ENCODE measurements at places on chromosomes 2 and 18. TPM values are rescaled to one million over a fixed set of nuclear protein-coding genes. Genes with fewer than 3 reads are reported as not detected.

GRCh38 chr2:130169896-130170295 is 11.5 kb downstream of the SMPD4 start:
- no peak for DNase-seq
- no peak overlapping the region for H3K4me3 ChIP-seq
- no peaks in the 10 kb centered on the region for H3K27me3 ChIP-seq
- H3K27ac ChIP-seq = no peak overlapping the region
- H3K36me3 ChIP-seq = no peaks in the 10 kb centered on the region

The MYO5B gene
- 41.9 TPM for total RNA-seq

DNA sequence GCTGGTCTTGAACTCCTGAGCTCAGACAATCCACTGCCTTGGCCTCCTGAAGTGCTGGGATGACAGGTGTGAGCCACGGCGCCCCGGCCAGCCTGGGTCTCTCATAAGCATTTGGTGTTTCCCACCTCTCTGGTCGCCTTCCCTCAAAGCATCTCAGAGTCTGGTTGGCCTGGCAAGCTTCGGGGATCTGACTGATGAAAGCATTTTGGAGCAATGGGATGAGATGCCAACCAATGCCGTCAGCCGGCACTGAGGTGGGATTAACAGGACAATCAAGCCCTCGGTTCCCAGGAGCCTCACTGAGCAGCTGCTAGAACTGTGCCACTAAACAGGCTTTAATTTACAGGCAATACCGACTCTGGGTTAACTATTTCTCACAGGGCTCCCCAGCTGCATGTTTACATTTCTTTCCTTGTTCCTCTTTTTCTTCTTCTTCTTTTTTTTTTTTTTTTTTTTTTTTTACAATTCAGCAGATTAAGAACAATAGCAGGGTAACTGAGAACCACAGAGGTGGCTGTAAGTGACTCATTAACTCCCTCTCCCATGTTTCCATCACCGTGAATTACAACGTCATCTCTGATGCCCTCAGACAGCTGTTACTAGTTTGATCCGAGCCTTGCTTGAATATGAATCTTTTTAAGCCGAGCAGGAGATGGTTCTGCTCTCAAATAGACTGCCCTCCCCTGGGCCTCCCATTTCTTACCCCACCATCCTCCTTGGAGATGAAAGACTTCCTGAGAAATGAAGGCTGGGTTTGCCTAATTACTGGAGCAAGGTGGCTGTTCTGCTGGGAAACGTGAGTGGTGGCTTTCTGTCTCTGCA is 37.9 kb downstream of the ODC1 start:
- H3K4me1 ChIP-seq = peaks cover 24% of the 10 kb centered on the region
- no peaks in the 10 kb centered on the region for H3K36me3 ChIP-seq
- DNase-seq = no peak
- H3K27me3 ChIP-seq = no peaks in the 10 kb centered on the region
- H3K4me3 ChIP-seq = no peak overlapping the region
- H3K27ac ChIP-seq = peak overlapping the region; percentile 84

DNA sequence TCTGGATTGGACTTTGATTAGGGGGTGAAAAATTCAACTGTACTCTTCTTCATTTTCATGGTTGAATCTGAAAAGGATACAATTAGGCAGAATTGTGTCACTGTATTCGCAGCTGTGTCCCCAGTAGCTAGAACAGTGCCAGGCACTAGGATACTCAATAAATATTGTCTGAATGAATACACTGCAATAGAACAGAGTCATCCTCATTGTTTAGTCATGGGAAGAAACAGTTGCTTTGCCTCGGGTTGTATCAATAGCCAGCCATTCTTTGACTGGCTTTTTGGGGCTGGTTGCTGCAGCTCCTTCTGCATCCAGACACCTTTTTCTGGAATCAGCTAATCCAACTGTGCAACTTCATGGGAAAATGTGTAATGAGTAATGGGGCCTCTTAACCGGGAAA is 18.1 kb upstream of the DYNC1I2 start:
- H3K4me1 ChIP-seq = no peaks in the 10 kb centered on the region
- no peaks in the 10 kb centered on the region for H3K36me3 ChIP-seq
- no peak overlapping the region for H3K27ac ChIP-seq

The FZD7 gene
- 28.3 TPM for total RNA-seq

- peaks cover 7% of the 10 kb centered on the region for H3K4me1 ChIP-seq
- H3K4me3 ChIP-seq = no peak overlapping the region
- H3K36me3 ChIP-seq = no peaks in the 10 kb centered on the region
- H3K27ac ChIP-seq = no peak overlapping the region
Observed at GRCh38 chr2:9394816-9395215, 28.5 kb downstream of the ITGB1BP1 start.

DNA sequence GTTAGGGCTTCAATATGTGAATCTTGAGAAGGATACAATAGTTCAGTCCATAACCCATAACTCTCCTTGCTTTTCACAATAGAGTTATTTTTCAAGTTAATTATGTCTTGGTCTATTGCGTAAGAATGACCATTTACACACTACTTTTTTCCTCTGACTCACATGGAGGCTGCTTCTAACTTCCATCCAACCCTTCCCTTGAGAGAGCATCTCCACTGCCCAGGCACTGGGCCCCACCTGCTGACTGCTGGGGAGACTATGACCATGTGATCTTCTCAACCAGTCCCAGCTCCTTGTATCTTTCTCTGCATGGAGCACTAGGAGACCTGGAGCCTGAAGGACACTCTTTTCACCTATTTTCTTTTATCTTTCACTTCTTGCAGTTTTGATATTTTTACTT is 251.5 kb downstream of the GPD2 start:
- H3K27ac ChIP-seq = no peak overlapping the region
- peak; percentile 9 for DNase-seq
- no peaks in the 10 kb centered on the region for H3K27me3 ChIP-seq
- no peaks in the 10 kb centered on the region for H3K36me3 ChIP-seq
- H3K4me1 ChIP-seq = no peaks in the 10 kb centered on the region

DNA sequence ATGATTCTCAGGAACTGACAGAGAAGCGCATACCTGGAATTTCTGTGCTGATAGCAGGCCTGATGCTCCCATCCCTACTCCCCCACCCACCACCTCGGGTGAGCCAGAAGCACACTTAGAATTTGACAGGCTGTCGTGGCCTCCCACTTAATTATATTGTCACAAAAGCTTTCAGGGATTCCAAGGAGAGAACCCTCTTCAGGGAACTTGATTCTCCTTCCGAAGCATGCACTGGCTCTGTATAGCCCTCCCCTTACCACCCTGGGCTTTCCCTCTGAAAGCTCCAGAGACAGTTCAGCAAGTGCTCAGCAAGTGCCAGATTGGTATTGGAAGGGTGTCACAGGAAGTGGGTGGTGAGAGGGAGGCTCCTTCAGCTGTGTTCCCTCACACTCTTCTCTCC is 252.5 kb upstream of the SIX2 start:
- no peaks in the 10 kb centered on the region for H3K36me3 ChIP-seq
- H3K27ac ChIP-seq = no peak overlapping the region
- no peak for DNase-seq

DNA sequence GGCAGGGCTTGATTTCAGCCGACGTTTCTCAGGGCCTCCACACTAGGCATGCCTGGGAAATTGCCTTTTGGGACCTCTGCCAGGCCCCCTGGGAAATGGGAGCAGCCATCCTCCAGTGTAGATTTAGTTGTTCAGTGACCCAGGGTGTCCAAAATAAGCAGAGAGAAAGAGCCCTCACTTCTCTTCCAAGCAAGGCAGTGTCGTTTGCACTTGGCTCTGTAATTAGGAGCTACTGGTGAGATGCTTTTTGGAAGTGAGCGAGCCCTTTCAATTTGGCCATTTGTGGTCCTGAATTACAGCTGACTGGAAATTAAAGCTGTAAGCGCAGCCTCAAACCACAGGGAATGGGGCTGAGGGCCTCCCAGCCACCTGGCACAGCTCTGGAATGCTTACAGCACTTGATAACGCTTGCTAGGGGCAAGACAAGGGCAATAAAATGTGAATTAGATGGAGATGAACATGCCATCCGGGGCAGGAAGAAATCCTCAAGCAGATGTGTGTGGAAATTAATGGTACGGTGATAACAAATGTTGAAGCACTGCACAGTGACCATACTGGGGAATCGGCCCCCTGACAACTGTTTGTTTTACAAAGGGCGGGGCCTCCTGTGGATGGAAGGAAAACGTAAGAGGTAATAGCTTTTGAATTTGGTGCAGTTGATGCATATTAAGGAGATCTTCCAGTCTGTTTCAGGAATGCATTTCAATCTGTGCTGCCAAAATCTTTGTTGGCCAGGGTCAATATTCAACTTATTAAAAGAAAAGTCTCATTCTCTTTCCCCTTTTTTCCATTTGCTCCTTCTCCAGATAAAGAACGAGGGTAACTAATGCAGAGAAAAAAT is 173.1 kb downstream of the UXS1 start:
- H3K27me3 ChIP-seq = no peaks in the 10 kb centered on the region
- no peak overlapping the region for H3K4me3 ChIP-seq
- DNase-seq = no peak
- H3K36me3 ChIP-seq = no peaks in the 10 kb centered on the region
- peak overlapping the region; percentile 11 for H3K27ac ChIP-seq

DNA sequence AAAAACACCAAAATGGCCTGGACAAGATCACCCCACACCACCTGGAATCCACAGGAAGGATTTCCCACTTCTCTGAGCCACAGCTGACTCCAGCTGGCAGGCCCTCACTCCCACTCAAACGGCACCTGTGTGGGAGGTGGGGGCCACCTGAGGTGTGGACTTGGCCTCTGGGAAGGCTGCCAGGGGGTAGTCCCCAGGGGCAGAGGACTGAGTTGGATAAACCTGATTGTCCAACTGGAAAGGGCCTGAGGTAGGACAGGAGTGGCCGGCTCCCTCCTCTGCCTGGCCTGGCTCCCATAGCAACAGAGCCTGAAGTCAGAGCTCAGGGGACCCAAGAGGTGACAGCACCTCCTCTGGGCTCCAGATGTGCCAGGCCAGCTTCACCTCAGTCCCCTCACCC is 300.2 kb downstream of the CELF4 start:
- H3K27ac ChIP-seq = no peak overlapping the region
- no peak for DNase-seq
- H3K36me3 ChIP-seq = no peaks in the 10 kb centered on the region
- H3K4me1 ChIP-seq = no peaks in the 10 kb centered on the region
- H3K4me3 ChIP-seq = no peak overlapping the region

- peaks cover 5% of the 10 kb centered on the region for H3K27me3 ChIP-seq
- no peak for DNase-seq
- H3K4me3 ChIP-seq = no peak overlapping the region
Observed at GRCh38 chr2:216086207-216086893, 4.6 kb downstream of the TMEM169 start.

The POTEF gene
- 32.6 TPM for total RNA-seq

DNA sequence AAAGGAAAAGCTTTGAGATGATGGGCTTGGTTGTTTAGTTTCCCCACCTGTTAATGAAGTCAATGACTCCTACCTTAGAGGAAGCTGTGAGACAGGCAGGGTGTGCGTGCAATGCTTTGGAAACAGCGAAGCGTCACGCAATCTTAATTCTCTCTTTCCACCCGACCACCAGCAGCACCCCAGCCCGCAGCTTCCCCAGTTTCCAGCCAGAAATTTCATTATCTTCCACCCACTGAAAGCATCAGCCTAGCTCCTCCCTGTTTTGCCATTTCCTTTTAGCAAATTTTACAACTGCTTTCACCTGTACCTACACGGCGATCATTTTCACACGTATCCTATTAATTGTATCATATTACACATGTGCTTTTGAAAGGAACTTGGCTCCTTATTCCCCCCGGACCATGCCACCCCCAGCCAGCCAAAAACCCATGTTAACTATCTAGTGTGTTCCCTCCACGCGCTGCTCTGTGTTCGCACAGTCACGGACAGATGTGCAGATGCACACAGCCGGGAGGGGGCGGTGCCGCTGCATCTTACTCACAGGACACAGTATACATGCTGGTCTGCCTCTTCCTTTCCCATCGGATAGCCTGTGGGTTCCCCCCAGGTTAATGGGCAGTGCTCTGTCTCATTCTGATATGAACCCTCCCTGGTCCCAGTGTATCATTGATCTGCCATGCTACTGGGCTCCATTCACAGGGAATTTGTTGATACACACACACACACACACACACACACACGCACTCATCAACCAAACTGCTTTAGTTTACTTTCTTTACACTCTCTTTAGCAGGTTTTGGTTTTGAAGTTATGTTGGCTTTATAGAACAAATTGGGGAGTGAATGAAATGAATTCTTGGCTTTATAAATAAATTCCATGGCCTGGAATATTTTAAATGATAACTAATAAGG is 22.4 kb downstream of the CYP27C1 start:
- H3K36me3 ChIP-seq = no peaks in the 10 kb centered on the region
- H3K4me3 ChIP-seq = no peak overlapping the region
- peak; percentile 84 for DNase-seq

The CENPA gene
- 1.7 TPM for total RNA-seq

DNA sequence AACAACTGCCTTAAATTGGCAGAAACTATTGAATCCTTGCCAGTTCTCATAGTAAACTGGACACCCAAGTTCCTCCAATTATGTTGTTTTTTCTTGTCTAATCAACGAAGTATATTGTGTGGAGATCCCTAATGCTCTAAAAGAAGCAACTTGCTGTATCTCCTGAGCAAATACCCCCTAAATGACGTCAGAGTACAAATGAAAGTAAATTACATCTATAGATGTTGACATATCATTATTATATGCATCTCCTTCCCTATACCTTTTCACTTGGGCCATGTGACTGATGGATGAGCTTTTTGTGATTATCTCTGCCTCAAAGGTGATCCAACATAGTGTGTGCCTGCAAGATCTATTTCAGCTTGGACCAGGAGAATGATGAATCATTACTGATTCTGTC is 159.4 kb downstream of the CCDC148 start:
- no peak overlapping the region for H3K4me3 ChIP-seq
- H3K27ac ChIP-seq = no peak overlapping the region
- no peaks in the 10 kb centered on the region for H3K27me3 ChIP-seq
- DNase-seq = no peak
- no peaks in the 10 kb centered on the region for H3K36me3 ChIP-seq
- no peaks in the 10 kb centered on the region for H3K4me1 ChIP-seq

DNA sequence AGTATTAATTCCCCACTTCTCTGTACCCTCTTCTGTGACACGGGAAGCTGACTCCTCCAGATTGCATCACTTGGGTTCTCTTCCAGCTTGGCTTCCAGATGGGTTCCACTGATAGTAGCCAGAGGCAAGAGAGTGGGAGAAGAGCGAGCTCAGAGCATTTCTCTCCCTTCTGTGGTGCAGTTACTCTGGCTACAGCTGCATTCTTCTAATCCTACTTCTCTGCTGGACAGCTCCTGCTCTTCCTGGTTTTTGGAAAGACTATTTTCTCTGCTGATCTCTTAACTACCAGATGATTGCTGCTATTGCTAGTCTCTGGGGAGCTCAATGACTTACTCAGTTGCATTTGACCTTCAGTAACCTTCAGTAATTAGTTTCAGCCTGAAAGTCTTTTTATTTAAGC is 187.5 kb upstream of the MAP2 start:
- DNase-seq = peak; percentile 3
- no peaks in the 10 kb centered on the region for H3K36me3 ChIP-seq
- no peak overlapping the region for H3K4me3 ChIP-seq
- H3K27me3 ChIP-seq = no peaks in the 10 kb centered on the region
- no peak overlapping the region for H3K27ac ChIP-seq

The LYG1 gene
- total RNA-seq = 0.16 TPM

DNA sequence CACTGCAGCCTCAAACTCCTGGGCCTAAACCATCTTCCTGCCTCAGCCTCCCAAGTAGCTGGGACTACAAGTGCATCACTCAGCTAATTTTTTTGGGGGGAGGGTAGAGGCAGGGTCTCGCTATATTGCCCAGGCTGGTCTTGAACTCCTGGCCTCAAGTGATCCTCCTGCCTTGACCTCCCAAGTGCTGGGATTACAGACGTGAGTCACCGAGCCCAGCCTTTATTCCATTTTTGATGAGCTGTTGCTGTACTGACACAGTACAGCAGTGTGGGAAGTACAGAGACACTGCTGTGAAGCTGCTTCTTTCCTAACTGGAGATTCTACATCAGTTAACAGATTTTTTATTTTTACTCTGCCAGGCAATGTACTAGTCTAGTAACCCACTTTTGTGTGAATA is 18.8 kb downstream of the PTRHD1 start:
- no peak overlapping the region for H3K4me3 ChIP-seq
- H3K4me1 ChIP-seq = peaks cover 7% of the 10 kb centered on the region

The ITGAV gene
- 135 TPM for total RNA-seq

The USP14 gene
- 37.5 TPM for total RNA-seq

The ACADL gene
- total RNA-seq = 2.1 TPM
